ENCODE measurements at places on chromosomes 3 and 15.

DNA sequence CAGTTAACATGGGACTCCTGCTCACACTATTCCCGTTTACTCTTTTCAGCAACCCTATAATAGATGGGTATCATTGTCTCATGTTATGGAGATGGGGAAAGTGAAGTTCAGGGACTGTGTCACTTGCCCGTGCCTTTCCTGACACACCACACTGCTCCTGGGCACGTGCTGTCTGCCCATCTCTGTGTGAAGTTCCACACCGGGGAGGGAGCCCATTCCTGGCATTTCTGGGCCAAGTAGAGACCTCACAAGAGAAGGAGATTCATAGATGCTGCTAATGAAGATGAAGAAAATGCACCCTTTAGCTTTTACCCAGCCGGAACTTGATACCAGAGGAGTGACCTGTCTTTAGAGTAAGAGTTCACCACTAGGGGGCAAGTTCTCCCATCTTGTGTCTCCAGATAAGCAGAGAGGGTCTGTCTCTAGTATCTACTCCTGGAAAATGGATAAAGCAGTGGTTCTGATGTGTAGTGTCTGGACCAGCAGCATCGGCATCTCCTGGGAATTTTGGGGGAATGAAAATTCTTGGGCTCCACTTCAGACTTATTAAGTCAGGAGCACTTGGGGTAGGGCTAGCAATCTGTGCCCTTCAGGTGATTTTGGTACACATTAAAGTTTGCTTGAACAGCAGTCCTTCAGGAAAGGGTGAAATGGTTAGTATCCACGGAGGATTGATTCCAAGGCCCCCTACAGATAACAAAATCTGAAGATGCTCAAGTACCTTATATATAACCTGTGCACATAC, 2.0 kb upstream of the TOPBP1 start:
- peak; percentile 24 for DNase-seq

GRCh38 chr15:98725874-98726273, 77.5 kb downstream of the IGF1R start:
- no peak for DNase-seq

DNA sequence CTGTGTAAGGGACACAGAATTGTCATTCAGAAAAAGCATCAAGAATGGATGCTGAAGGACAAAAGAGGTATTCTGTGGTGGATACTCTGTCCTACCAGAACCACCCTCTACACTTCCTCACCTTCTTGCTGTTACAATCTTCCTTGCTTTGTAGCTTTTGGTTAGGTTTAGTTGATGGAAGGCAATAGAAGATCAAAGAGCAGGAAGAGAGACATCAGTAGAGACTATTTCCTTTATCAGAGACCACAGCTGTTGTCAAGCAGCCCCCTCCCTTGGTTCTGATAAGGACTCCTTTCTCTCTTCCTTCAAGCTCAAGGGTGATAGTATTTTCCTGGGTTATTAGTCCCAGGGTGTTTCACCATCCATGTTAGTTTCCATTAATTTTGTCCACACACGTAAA, 84.7 kb upstream of the ALCAM start:
- DNase-seq: no peak

DNA sequence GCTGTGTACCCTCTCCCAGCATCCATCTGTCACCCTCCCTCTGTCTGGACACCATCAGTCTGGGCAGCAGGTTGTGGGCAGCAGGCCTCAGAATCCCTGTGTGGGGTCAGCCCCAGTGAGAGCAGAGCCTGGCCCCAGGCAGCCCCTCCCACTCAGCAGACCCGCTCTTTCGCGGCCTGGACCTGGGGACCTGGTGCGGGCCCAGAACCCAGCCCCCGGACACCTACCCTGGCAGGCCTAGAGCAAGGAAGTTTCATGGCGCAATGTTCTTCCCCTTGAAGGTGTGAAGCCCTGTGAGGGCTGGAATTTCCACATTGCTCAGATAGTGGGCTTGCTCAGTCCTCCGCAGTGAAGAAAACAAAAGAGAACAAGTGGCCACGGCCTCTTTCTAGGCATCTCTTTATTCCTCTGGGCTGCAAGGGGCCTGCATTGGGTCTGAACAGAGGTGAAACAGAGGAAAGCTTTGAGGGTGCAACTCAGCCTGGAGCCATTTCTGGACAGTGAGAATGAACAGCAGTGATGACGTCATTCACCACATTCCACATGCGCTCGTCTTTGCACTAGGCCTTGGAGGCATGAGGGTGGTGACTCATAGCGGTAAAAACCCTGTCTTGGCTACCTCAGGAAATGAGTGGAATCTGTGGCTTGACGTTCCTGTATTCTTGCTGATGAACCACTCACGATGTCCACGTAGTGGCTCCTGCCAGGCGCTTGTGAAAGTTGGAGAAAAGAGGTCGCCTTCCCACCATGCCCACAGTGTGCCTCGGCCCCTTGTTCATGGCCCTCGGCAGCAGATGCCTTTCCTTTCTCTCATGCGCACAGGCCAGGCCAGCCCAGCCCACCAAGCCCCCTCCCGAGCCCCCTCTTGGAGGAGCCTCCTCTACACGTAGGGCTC, 66.1 kb downstream of the SLC30A4 start:
- DNase-seq: peak; percentile 84

DNA sequence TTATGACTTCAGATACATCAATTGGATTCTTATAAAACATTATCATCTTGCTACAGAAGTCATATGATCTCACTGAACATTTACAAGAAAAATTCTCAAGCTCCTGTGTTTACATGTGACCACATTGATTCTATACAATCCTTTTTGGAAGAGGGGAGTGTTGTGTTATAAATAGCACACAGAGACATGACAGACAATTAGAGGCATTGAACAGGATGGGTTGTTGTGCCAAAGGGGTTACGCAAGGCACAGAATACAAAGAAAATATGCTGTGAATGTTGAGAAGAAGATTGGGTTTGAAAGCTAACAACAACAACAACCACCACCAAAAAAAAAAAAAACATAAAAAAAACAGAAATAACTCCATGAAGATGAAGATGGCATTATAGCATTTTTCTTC, 32.5 kb upstream of the TBL1XR1 start:
- DNase-seq: no peak

GRCh38 chr15:98683831-98684230, 35.5 kb downstream of the IGF1R start:
- no peak for DNase-seq

GRCh38 chr3:123423031-123423430, 25.9 kb downstream of the ADCY5 start:
- DNase-seq: no peak

DNA sequence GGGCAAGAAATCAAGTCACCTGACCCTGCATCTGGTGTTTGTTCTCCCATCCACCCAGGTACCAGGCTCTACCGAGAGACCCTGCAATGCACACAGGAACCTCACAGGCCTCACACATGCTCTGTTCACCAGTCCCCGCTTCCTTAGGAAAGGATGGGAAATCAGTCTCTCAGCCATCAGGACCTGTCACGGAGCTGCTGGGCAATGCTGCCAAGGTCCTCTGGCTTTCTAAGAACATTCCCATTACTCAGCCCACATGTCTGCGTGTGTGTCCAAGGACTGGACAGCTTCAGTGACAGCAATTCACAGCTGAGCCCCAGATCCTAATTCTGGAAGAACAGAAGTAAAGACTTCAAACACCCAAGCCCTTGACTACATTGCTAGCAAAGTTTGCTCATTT, 6.5 kb upstream of the SRGAP3 start:
- DNase-seq: no peak

- no peak for DNase-seq
These were observed 99.4 kb upstream of the MITF start for GRCh38 chr3:69639851-69640250.

- DNase-seq: no peak
These were observed 298.6 kb upstream of the ZNF717 start for GRCh38 chr3:76083992-76084391.

GRCh38 chr3:157157836-157158235, 2.1 kb downstream of the CCNL1 start:
- no peak for DNase-seq

GRCh38 chr15:29268706-29269484, 727 bp downstream of the NSMCE3 start:
- peak; percentile 59 for DNase-seq

DNA sequence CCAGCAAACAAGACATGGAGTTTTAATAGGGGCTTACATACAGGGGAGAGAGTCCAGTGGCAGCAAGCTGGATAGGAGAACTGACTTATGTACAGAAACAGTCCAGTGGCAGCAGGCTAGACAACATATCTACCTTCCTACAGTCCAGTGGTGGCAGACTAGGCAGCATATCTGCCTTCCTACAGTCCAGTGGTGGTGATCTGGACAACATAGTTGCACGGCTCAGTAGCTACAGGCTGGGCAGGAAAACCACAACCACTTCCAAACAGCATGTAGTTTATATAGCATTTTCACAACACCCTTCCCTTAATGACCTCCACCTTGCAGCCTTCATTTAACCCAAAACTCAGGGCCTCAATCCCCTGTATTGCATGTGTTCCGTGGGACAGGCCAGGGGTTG, 181.3 kb upstream of the EIF1B start:
- no peak for DNase-seq

GRCh38 chr3:72093270-72093991, 308.5 kb upstream of the PROK2 start:
- no peak for DNase-seq

DNA sequence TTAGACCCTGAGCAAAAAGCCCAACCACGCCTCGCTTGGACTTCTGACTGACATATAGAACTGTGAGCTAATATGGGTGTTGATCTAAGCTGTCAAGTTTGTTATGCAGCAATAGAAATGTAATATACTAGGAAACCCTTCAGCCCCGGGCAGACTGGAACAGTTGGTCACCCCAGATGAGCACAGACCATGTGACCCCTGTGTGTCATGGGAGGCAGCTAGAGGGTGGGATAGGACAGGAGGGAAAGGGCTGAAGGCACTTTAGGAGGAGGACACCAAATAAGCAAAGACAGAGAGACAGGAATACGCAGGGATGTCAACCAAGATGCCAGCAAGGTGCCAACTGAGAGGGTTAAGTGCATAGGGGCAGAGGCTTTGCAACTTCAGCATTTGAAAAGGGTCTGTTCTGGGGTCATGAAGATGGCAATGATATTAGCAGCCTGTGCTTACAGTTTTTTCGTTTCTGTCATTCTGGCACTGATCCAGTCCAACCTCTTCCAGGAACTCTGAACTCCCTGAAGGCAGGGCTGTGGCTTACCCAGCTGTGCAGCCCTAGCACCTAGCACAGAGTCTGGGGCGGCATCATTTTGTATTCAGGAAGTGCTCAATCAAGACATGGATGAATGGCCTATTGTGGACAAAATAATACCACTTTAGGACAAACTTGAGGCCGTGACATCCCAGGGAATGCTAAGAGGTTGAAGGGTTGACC, 51.4 kb downstream of the HES1 start:
- no peak for DNase-seq

- peak; percentile 33 for DNase-seq
These were observed 39.8 kb downstream of the CGGBP1 start for GRCh38 chr3:88019024-88019423.

DNA sequence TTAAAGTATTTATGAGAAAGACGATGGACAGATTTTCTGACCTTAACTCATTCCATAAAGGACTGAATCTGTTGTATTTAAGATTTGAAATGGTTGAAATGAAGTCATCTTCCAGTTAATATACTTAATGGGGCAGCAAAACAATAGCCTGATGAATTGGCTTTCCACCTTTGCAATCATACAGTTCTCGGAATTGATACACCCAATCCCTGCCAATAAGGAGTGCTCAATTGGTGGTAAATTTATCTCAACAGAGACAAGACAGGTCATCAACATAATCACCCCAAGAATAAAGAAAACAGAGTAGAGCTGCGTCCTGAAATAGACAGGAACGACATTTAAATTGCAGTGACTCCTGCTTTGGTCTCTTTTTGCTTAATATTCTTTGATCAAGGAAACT, 11.2 kb downstream of the ANXA2 start:
- DNase-seq: no peak

DNA sequence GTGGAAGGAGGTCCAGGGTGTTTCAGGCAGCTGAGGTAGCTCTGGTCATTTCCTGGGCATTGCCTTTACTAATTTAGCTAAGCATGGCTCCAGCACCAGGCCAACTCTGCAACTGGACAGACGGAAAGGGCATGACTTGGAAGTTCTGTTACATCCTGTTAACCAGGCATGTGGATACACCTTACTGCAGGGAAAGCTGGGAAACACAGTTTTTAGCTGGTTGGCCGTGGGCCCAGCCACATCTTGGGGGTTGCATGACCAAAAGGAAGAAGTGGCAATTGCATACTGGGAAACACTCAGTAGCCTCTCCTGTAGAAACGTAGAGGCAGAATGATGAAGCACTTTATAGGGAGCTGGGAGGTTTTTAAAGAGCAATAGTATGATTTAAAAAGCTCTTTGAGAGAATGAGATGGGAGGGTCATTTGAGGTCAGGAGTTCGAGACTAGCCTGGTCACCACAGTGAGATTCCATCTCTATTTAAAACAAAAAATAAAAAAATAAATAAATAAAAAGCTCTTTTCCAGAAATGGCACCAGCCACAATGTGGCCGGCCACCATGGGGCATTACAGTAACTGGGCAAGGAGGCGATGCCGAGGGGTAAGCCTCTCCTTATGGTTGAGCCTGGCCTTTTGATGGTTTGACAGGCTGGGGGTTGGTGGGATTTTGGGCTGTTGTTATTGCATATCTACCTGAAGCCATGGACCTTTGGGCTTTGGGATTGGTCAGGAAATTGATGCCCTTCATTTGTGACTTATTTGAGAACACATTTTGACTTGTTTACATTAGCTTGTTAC, 28.6 kb downstream of the TRAK1 start:
- no peak for DNase-seq

DNA sequence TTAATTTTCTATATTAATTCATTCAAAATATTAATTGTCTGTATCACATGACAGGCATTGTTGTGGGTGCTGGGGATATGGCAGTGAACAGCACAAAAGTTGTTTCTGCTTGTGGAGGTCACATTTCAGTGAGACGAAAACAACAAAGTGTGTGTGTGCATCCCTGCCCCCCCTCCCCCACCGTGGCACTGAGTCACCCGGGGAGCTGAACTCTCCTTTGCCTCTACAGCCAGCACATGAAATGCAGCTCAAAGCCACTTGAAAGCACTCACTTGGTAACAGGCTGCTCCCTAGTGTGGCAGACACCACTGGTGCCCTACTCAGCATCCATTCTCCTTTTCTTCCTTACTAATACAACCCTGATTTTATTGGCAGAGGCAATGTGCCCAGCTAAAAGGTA, 16.9 kb upstream of the SCAMP5 start:
- peak; percentile 51 for DNase-seq

DNA sequence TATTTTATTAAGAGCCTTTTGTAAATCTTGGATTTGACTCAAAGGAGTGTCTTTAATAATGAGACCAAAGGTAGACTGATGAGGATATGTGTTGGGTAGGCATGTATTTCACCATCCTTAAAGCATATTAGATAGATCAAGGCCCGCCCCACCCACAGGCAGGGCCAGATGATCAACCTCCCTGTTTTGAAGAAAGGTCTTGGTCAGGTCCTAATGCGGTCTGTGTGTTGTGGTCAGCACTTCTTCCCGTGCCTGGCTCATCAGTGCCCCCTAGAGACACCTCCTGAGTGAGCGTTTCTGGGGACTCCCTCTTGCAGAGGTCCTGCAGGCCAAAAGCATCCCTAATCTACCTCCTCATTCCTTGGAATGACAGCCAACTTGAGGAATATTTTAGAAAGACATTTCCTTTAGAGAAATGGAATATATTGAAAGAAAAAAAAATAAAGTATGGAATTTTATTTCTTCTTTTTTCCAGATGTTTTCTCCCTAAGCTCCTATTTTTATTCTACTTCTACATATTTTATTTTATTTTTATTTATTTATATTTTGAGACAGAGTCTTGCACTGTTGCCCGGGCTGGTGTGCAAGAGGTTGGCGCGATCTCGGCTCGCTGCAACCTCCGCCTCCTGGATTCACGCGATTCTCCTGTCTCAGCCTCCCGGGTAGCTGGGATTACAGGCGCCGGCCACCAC, 6.0 kb downstream of the TM4SF4 start:
- peak; percentile 52 for DNase-seq

All from activated CD4-positive, alpha-beta memory T cell treated with anti-CD3 and anti-CD28 coated beads, Interleukin-2, amount 10 ng/mL, durations not matched to agents 7 days and 5 days (primary cell).